Muscle of leg (tissue), 16 donors: ENCODE measurements at places on chromosomes 2 and 18. TPM values are rescaled to one million over a fixed set of nuclear protein-coding genes. Genes with fewer than 3 reads are reported as not detected.
A peak's percentile ranks its signal among the peaks of the same experiment; 100 is the strongest.

EGR4 gene
- not detected for polyA plus RNA-seq

GRCh38 chr2:156852210-156852609, 405.3 kb upstream of the GALNT5 start:
- no peak for DNase-seq

LMAN2L gene
- polyA plus RNA-seq = 29.8 TPM

DNA sequence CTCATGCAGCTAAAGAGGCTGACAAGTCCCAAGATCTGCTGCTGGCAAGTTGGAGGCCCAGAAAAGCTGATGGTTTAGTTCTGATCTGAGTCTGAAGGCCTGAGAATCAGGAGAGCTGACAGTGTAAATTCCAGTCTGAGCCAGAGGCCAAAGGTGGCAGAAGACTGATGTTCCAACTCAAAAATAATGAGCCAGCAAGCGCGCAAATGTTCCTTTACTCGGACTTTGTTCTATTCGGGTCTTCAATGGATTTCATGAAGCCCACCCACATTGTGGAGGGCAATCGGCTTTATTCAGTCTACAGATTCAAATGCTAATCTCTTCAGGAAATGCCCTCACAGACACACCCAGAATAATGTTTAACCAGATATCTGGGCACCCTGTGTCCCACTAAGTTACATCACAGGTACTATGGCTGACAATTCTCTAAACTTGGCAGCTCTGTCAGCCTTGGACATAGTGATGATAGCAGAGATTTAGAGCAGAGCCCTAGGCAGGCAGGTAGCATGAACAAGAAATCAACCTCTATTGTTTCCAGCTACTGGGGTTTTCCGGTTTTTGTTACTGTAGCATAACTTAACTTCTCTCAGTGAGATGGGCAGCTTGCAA, 318.5 kb downstream of the HRH4 start:
- no peak for DNase-seq

- DNase-seq = no peak
Measured at GRCh38 chr2:138985881-138986280, 205.7 kb upstream of the NXPH2 start.

DSG3 gene
- polyA plus RNA-seq = not detected

DNA sequence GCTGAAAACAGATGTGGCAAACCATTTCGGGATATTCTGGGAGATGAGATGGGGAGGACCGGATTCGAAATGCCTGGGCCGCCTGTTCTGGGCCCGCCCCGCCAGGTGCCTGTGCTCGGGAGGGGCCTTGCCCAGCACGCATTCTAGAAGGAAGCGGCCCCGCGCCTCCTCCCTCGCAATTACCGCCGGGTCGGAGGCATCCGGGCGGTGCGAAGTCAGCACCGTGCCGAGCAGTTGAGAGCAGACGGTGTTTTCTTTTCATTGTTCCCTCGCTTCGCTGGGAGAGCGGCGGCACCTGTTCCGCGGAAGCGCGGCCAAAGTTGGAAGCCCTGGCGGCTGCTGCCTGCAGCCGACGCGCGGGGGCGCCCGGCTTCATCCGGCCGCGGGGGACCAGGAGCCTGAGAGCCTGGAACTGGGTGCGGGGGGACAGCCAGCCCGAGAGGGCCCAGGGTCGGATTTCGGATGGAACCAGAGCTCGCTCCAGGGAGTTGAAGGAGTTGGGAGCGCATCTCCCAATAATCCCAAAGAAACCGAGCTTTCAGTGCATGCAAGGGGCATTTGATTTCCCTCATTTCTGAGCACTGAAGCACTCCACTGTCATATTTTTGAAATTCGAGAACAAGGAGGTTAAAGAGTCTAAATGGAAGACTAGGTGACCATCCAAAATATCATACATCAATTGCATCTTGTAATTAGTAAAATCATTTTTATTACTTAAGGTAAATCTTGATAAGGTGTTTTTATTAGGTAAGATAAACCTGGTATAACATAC, 241.8 kb upstream of the RAB12 start:
- DNase-seq = peak; percentile 59

DNA sequence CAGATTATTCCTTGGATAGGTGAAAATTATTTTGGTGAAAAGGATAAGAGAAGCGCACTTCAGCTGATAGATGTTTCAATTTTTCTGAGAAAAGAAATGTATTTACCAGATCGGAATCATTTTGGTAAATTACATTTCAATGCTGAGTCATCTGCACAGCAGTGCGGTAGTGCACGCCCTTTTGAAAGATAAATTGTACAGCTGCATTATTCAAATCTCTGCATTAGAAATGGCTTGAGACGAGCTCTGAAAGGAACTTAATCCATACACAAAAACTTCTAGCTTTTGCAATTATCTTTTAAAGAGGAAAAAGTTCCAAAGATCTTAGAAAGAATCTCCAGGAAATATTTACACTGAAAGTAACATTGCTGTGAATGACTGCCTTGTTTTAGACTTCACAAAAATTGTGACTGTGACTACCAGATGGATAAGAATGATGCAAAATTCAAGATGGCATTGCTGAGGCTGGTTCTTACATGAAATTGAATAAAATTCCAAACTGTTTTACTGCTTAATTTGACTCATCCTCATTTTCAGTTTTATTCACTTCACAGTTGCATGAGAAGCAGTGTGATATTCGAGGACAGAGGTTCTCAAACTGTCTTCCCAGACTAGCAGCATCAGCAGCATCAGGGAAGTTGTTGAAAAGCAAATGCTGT, 161.7 kb downstream of the RND3 start:
- DNase-seq = peak; percentile 36

RSAD2 gene
- polyA plus RNA-seq = 2.9 TPM

C1QL2 gene
- not detected for polyA plus RNA-seq

OTOS gene
- not detected for polyA plus RNA-seq

DNA sequence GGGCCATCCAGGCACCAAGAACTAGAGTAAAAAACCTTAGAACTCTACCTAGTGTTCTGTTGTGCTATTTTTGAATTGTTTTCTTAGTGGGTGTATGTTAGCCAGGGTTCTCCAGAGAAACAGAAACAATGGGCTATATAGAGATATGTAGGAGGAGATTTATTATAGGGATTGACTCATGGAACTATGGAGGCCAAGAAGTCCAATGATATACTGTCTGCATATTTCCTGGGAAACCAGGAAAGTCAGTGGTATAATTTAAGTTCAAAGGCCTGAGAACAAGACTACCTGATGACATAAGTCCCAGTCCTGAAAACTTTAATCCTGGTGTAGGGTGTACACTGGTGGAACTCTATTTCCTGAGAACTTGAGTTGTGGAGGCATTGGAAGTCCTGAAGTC, 108.7 kb upstream of the ACVR1 start:
- DNase-seq = no peak

DNA sequence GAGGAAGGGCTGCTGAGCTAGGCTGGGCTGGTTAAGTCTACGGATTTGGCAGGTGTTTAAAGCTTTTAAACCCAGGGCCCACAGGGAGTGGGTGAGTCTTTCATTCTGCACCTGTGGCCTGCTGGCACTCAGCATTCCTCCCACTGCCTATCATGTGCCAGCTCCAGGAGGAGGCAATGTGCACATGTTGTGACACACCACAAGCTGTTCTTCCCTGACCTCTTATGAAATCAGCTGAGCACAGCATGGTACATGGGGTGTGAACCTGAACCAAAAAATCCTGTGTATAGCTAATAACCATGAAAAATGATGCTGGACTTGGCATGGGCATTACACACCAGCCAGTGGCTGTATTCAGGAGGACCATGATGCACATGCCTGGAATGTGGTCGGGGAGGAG, 297.9 kb upstream of the MMADHC start:
- DNase-seq = peak; percentile 57

DNA sequence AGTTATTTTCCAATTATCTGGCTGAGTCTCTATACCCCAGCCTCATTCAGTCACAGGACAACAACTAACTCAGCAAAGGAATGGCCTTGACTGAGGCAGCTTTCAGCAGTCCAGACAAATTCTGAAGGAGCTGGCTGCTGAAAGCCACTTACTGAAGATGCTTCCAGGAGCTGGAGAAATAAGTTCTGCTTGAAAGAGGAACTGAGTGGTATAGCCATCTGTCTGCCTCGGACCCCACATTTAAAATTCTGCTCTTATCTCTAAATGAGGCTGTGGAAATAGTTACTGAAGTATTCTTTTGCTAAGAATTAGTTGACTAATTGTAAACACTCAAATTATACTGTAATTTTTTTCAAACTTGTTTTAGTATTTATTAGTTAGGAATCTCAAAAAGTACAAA, 9.1 kb upstream of the GPD2 start:
- no peak for DNase-seq

- DNase-seq = no peak
Measured at GRCh38 chr2:204401114-204401513, 144.2 kb upstream of the PARD3B start.

GRCh38 chr18:54557958-54558357, 33.1 kb upstream of the DYNAP start:
- no peak for DNase-seq

DNA sequence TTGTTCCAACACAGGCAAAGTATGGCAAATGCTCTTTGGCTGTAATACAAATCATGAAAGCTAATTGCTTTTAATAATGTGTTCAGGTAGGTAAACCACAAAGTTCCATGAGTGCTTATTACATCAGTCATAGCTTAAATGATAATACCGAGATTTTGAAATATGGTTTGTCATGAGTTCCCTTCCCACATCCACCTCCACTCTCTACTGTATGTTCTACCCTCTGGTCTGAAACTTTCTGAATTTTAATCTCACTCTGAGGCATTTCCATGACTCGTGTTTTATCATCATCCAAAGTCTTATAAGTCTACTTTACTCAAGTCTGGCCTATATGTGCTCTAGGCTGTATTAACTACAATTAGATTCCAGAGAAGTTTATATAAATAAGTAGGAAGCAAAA, 354.8 kb downstream of the AKAIN1 start:
- no peak for DNase-seq

GRCh38 chr18:6644836-6645627, 84.5 kb upstream of the ARHGAP28 start:
- DNase-seq = no peak

- DNase-seq = no peak
Measured at GRCh38 chr2:23456396-23456795, 71.4 kb downstream of the KLHL29 start.

DNA sequence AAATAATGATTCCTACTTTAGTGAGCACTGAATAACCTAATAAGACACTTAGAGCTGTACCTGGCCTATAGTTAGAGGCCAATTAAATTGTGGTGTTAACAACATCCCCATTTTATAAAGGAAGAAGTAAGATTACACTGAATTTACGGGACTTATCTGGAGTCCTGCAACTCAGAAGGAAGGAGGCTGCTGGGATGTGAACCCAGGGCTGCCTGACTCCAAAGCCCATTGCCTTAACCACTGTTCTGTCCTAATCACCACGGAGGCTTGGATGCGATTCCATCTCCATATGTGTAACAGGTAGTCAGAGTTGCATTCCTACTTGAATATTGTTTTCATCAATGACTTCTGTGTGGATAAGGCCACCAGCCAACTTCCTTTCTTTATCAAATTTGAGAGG, 168.9 kb downstream of the SOCS6 start:
- DNase-seq = no peak

DNA sequence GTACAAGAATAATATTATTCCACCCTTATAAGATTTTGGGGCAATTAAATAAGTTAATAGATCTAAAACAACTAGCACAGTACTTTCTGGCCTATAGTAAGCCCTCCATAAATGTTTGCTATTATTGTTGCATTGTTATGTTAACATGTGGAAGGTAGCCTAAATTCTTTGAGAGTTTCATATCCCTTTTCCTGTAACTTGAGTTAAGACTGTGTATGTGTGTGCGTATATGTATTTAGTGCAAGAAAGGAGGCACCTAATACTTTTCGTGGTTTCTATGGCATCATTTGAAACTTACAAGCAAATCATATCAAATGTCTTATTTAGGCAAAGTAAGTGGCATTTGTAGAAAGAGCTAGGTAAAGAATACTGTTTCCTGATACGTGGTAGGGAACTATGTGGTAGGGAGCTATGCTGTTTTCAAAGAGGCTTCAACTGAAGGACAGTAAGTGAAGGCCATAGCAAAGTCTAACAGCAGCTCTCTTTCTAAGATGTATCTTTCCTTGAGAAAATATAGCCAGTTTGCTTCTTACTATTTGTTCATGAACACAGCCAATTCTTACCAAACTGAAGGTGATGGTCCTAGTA, 36.8 kb upstream of the C2orf74 start:
- DNase-seq = no peak

RIT2 gene
- not detected for polyA plus RNA-seq
